ENCODE measurements at places on chromosomes 3 and 15. TPM values are rescaled to one million over a fixed set of nuclear protein-coding genes. Genes with fewer than 3 reads are reported as not detected.

NANOGP8 gene
- not detected for total RNA-seq

PPP1R14D gene
- not detected for total RNA-seq

IL12A gene
- 2.1 TPM for total RNA-seq

BLM gene
- 4.7 TPM for total RNA-seq

CTXN2 gene
- total RNA-seq = not detected
